ENCODE measurements at places on chromosomes 3 and 15. TPM values are rescaled to one million over a fixed set of nuclear protein-coding genes. Genes with fewer than 3 reads are reported as not detected.

- no peak for DNase-seq
Measured at GRCh38 chr15:95944661-95945255, 385.7 kb upstream of the NR2F2 start.

GRCh38 chr3:189282741-189283140 lies 111.0 kb downstream of the TPRG1 start:
- DNase-seq, result no peak

GRCh38 chr15:75891895-75892294 lies 11.8 kb upstream of the FBXO22 start:
- no peak for DNase-seq

SMCO1 gene
- total RNA-seq, result not detected

EIF4E3 gene
- 2.3 TPM for total RNA-seq

DNA sequence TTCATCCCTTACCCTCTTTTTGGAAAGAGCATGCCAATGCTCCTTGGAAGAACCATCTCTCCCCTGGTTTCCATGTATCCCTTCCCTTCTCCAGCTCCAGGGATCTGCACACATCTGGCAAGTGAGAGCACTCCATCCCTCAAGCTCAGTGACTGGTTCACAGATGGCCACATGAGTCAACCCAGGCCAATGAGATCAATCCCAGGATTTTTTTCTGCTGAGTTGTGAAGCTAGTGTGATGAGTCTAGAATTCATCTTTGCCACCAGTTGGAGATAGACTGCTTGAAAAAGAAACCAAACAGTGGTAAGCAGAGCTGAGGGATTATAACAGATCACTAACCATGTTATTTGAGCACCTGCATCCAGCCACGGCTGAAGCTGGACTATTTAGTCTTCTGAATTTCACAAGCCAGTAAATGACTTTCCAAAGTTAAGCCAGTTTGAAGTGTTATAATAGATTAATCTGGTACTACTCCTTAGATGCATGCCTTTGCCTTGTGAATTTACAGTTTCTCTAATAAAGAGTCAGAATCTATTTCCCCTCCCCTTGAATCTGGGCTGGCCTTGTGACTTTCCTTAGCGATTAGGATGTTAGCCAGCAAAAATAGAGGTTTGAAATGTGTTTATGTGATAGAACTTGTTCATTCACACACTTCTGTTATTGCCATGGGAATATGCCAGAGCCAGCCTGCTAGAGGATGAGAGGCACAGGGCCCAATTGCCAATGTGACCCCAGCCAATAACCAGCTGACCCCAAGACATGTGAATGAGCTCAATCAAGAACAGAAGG lies 159.8 kb downstream of the WNT5A start:
- no peak for DNase-seq

SLC9C1 gene
- not detected for total RNA-seq

TPRG1 gene
- total RNA-seq, result 0.50 TPM

- DNase-seq, result no peak
Measured at GRCh38 chr3:126671521-126671920, 16.6 kb upstream of the TXNRD3 start.

DNA sequence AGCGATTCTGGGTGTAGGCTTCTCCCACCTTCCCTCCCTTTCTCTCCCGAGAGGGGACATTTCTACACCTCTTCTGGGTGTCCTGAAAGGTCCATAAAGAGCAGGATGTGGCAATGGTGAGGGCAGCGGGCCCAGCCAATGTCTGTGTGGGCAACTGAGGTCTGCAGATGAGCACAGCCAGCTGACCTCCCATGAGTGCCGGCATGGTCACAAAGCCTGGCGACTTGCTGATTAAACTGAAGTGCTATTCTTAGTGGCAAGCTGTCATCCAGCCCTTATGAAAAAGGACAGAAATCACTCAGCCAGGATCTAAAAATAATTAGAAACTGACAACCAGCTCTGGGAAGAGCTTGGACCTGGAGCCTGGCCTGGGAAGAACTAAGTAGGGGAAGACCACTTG lies 124.3 kb upstream of the RGMA start:
- DNase-seq, result no peak

DNA sequence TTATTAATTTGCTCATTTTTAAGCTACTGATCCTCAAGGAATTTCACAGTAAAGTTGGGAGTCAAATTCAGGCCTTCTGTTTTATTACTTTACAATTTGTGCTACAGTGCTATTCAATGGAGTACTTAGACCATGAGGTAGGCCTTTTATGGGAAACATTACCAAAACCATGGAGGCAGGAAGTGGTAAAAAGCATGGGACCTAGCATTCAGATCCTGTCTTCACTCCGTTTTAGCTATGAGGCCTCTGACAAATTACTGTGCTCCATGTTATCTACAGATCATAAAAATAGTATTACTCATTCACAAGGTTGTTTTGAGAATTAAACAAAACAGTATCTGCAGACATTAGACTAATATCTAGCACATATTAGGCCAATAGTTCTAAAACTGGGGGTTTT lies 140.6 kb upstream of the SLITRK3 start:
- DNase-seq, result no peak

DNA sequence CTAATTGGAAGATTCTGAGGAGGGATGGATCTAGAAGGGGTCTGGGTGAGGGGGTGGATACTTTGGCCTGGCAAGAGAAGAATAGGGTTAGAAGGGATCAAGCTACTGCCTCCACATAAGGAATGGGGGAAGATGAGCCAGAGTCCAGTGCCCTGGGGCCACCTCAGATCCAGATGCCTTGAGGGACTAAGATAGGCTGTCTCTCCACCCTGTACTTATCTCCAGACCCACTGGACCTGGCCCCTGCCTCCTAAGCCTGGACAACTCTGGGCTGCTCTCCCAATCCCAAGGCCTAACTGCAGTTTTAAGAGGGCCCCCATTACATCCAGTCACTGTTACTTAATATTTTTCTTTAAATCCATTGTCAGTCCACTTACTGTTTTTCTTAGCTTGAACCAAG lies 2.0 kb downstream of the DVL3 start:
- DNase-seq, result no peak

SCG5 gene
- 0.87 TPM for total RNA-seq

DNA sequence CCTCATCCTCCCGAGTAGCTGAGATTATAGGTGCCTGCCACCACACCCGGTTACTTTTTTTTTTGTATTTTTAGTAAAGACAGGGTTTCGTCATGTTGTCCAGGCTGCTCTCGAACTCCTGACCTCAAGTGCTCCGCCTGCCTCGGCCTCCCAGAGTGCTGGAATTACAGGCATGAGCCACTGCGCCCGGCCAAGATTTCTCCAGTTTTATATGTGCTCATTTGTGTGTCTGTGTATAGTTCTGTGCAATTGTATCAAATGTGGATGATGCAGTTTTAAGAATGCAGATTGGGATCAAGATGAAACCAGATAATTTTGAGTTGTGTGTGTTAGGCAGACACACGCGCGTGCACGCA lies 68.3 kb downstream of the SLCO3A1 start:
- no peak for DNase-seq

GRCh38 chr3:175270198-175270837 lies 411.2 kb downstream of the NAALADL2 start:
- peak; percentile 34 for DNase-seq

DNA sequence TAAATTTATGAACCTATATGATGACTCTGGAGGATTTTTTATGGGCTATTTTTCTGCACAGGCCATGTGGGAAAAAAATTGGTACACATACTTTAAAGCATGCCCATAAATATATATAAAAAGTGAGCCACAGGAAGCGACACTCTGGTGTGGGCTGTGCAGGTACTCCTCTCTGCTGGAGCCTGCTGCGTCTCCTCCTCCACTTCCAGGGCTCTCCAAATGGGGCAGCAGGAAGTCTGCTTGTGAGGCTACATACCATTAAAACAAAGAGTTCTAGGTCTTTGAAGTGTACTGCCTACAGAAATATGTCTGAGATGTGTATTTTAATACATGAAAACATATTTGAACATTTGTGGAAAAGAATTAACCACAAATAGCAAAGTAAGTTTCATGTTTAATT lies 135.1 kb downstream of the CTNNB1 start:
- DNase-seq, result no peak
